Dorsolateral prefrontal cortex (tissue), 122 donors: ENCODE measurements at places on chromosomes 6 and 20.
A peak's percentile ranks its signal among the peaks of the same experiment; 100 is the strongest.

DNA sequence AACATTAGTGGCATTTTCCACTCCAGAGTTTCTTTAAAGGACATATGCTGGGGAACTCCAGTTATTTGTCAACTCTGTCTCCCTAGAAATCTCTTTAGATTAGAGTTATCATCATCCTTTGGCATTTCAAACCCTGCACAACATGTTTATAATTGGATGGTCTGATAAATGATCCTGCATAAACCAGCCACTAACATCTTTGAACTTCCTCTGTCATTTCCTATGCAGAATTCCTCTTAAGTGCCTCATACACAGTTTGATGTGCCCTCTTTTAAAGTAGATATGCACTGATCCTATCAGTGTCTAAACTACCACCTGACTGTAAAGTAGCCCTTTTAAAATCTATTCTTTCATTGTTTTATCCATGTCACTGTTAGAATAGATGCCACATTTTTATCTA lies 306.3 kb upstream of the IRAK1BP1 start:
- DNase-seq, result no peak

GRCh38 chr20:53216856-53217576 lies 244.9 kb downstream of the TSHZ2 start:
- DNase-seq, result peak; percentile 35

- no peak for DNase-seq
Observed at GRCh38 chr6:32472781-32473375, 33.2 kb downstream of the HLA-DRA start.

- DNase-seq, result no peak
Observed at GRCh38 chr6:118719351-118720124, 68.1 kb upstream of the CEP85L start.

DNA sequence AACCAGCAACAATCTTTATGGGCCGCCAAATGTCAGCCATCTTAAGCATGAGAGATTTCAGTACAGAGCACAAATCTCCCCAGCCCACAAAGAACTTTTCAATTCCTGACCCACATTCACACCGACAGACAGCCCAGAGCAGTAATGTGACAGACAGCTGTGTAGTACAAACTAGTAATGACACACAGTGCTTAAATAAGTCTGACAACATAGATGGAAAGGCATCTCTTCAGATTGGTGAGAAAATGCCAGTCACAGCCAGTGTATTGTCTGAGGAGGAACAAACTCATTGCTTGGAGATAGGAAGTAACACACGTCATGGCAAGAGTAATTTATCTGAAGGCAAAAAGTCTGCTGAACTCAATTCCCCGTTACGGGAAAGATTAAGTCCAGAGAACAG lies 36.0 kb downstream of the KIZ start:
- no peak for DNase-seq

GRCh38 chr20:52493171-52493721 lies 301.7 kb upstream of the ZFP64 start:
- no peak for DNase-seq

DNA sequence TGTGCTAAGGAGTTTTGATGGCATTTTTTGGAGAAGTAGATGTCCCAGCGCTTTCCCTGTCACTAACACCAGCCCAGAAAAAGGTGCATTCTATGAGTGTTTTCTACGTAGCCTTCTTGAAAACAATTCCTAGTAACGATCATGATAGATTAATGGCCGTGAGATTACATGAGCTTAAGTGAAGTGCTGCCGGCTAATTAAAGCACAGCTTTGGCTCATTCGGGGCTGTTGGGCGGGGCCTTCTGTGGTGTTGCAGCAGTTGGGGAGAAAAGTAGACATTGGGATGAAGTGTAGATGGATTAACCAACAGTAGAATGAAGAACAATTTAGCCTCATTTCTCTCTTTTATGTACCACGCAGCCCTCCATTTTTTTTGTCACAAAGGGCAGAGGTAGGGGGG lies 20.8 kb upstream of the TRAF3IP2 start:
- no peak for DNase-seq

- no peak for DNase-seq
Observed at GRCh38 chr20:32563311-32564272, 21.5 kb downstream of the NOL4L start.

GRCh38 chr20:50172347-50173013 lies 18.1 kb upstream of the CEBPB start:
- peak; percentile 39 for DNase-seq

DNA sequence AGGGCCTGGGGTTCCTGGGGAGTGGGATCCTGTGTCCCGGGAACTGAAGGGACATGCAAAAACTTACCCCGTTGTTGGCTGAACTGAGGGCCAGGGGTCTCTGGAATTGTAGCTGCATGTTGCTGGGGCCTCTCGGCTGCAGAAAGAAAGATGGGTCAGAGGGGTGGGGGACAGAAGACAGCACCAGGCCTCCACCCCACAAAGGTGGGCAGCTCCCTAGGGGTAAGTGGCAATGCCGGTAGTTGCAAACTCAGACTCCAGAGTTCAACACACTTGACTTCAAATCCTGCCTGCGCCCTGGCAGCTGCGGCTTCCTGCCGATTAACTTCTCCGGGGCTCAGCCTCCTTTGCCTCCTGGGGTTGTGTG lies 4.8 kb downstream of the ZBP1 start:
- DNase-seq, result no peak

DNA sequence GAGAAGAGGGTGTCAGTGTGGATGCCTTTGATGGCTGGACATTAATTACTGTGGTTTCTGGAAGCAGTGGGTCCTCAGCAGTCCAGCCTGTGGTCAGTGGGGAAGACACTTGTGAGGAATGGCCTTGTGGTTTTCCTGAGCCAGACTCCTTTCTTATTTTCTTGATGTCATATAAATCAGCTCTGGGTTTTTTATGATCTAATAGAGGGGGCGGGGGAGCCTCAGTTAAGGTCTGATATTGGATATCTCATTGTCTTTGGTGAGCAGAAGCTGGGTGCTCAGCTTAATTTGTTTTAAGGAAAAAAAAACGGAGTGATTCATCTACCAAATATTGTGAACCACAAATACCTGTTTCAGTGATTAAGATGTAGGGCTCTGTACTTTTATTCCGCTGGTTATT lies 62.1 kb downstream of the OTOR start:
- DNase-seq, result no peak

- peak; percentile 59 for DNase-seq
Observed at GRCh38 chr6:13357551-13358075, 29.3 kb upstream of the TBC1D7 start.

DNA sequence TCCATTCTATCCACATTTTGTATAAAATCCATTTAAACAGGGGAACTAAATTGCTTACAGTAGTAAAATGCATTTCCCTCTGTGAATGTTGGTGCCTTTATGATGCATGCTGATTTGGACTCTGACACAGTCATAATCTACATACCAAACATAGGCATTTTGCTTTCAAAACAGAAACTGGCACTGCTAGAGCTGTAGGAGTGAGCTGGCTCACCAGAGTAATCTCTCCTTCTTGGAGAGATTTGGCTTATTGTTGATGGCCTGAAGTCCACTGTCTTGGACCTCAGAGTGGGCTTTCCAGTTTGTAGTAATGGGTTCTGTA lies 363.2 kb upstream of the FLRT3 start:
- no peak for DNase-seq

DNA sequence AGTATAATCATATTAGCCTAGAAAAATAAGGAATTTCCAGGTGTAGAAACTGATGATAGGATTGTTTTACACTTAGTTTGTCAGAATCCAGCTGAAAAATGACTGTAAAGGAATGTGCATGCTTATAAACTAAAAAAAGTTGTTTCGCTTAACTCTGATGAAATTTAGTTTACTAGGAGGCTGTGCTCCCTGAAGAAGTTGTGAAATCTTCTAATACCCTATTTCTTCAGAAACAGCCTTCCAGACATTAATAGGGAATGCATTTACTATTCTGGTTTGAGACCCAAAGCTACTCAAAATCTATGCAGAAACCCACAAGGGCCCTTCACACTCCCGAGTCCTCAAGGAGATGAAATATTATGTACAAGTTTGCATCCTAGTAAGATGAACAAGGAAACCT lies 105.5 kb upstream of the SSTR4 start:
- no peak for DNase-seq

- no peak for DNase-seq
Observed at GRCh38 chr6:168711049-168711640, 270.2 kb downstream of the SMOC2 start.

- DNase-seq, result no peak
Observed at GRCh38 chr6:161403717-161404116, 129.9 kb upstream of the AGPAT4 start.

- no peak for DNase-seq
Observed at GRCh38 chr6:168415993-168416530, 24.9 kb upstream of the SMOC2 start.

GRCh38 chr6:39026175-39026574 lies 22.4 kb upstream of the GLP1R start:
- no peak for DNase-seq

DNA sequence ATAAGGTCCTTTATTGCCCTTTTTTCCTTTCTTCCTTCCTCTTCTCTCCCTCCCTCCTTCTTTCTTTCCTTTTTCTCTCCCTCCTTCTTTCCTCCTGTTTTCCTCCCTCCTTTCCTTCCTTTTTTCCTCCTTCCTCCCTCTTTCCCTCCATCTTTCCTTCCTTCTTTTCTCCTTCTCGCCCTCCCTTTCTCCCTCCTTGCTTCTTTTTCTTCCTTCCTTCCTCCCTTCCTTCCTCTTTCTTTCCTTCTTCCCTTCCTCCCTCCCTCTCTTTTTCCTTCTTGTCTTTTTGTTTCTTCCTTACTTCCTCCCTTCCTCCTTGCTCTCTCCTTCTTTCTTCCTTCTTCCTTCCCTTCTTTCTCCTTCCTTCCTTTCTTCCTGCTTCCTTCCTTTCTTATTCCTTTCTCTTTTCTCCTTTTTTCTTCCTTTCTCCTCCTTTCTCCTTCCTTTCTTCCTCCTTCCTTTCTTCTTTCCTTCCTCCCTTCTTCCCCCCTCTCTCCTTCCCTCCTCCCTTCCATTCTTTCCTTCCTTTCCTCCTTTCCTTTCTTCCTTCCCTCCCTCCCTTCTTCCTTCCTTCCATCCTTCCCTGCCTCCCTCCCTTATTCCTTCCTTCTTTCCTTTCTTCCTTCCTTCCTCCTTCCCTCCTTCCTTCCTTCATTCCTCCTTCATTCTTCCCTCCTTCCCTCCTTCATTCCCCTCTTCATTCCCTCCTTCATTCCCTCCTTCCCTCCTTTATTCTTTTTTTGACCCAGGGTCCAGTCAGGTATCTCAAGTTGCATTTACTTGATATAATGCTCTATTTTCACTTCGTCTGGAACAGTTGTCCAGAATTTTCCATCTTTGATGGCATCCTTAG lies 11.7 kb upstream of the PHIP start:
- no peak for DNase-seq

- no peak for DNase-seq
Observed at GRCh38 chr6:26432627-26433201, 7.6 kb upstream of the BTN3A3 start.

DNA sequence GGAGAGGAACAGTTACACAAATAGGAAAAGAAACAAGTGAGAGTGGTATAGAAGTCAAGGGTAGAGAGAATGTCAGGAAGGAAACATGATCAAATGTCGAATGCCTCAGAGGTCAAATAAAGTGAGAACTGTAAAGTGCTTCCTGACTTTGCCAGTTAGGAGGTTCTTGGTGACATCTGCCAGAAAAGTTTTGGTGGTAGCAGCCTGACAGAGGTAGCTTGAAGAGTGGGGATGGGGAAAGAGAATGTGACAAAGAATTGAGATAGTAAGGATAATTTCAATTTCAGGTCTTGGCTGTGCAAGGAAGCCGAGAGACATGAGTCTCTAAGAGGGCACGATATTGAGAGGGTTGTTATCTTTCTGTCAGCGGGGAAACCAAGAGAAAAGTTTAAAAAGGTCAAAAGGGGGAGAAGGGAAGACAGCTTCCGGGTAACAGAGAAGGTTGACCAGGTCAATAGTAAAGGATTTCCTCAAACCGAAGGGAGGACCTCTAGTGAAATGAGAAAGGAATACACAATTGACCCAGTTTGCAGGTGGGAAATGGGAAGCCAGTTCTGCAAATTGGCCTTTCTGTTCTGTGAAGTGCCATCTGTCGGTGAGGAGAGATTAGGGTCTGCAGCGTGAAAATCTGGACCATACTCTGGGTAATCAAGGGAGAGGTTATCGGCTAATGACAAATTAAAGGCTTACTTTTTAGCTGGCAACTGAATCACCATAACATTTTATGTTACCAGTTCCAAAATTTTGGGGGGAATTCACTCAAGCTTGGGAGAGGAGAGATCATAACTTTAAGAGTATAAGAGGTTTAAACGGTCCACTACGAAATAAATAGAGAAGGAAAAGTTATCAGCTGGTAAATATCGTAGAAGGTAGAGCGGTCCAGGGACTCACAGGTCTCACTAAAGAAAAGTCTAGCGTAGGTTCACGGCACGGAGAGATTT lies 973 bp upstream of the BRD2 start:
- DNase-seq, result no peak

GRCh38 chr20:39986173-39986904 lies 702.7 kb downstream of the MAFB start:
- DNase-seq, result no peak

- no peak for DNase-seq
Observed at GRCh38 chr20:4083098-4083865, 67.9 kb upstream of the RNF24 start.

DNA sequence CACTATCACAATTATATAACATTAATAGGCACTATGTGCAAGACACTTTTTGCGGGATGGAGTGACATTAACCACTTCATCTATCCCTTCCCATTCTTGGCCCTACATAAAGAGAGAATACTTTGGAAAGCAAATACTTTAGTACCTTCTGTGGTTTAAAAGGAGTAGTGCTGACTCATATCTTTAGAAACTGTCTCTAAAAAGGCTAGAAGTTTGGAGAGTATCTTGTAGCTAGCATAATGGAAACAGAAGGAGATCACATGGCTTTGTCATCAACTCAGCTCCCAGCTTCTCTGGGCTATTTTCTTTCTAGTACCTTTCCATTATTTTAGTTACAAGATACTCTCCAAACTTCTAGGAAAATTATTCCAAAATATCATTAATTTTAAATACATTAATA lies 157.5 kb downstream of the ADGRG6 start:
- DNase-seq, result no peak

- DNase-seq, result no peak
Observed at GRCh38 chr6:44057238-44057930, 69.9 kb downstream of the MRPL14 start.

DNA sequence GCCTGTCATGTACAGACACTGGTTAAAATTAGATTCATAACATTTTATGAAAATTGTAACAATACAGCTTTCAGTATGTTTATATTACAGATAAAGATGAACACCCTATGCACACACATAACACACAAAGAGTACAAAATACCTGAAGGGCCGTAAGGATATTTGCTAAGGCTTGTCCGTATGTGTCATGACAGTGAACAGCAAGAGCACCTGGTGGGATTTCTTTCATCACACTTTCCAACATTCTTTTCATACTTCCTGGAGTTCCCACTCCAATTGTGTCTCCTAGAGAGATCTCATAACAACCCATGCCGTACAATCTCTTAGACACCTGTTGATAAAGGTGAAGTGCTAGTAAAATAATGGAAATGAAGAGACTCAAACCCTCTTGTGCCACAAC lies 83.7 kb downstream of the HMGCLL1 start:
- no peak for DNase-seq

DNA sequence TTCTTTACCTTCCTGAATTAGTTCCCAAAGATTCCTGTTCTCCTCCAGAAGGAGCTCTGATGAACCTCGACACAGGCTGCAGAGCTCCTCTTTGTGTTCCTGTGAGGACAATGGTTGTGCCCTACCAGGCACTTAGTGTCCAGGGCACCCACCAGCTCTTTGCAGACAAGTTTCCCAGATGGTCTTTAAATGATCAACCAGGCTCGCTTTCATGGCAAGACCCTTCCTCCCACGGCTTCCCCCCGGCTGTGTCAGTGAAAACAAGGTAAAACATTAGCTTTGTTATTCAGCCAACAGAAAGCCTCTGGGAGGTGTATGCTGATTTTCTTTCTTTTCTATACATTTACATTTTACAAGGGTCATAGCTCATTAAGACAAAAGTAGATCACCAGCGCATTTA lies 32.3 kb upstream of the CNKSR3 start:
- no peak for DNase-seq
